Eye (tissue), 1 donor: ENCODE measurements at places on chromosomes 7 and 10.

DNA sequence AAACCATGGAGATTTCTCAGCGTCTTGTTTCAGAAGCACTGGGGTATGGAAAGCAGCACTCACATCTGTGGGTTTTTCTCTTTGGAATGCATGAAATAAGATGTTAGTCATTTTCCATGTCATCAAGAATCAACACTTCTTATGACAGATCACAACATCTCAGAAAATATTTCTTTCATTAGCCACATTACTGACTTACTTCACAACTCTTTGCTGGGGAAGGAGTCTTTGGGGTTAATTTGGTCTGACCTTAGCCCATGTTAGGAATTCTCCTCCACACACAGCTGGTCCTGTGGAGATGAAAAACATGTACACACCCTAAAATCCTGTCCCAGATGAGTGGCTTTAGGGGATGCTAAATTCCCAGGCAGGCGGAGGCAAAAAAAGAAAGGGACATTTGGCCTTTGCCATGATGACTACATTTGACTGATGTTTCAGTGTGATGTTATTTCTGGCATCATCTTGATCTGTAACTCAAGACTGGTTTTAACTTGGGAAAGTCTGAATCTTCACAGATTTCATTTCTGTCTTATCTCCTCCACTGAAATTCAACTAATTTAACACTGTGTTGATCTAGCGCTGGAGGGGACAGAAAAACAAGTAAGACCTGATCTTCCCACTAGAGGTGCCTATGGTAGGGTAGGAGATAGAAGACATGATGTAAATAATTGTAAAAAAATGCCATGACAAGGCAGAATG is 363.2 kb downstream of the PRPF18 start:
- no peak for DNase-seq

DNA sequence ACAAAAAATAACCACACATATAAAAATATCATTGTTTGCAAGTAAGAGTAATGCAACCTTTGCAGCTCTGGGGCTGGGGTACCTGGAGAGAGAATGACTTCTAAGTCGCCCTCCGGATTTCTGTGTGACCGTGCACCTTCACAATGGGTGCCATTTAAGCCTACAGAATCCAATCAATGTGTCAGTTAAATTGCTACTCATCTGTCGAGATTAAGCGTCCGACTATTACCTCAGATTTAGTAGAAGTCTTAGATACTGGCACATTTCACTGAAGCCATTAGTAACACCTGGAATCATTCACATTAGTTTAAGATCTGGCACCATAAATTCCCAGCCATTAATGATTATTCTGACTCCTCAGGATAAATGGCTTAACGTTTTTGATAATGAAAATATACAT is 507.3 kb upstream of the MGMT start:
- no peak for DNase-seq

- DNase-seq = no peak
These were observed 326.9 kb downstream of the GPAM start for GRCh38 chr10:111856631-111857030.

- DNase-seq = peak; percentile 72
These were observed 598 bp downstream of the VIPR2 start for GRCh38 chr7:159143780-159144757.

DNA sequence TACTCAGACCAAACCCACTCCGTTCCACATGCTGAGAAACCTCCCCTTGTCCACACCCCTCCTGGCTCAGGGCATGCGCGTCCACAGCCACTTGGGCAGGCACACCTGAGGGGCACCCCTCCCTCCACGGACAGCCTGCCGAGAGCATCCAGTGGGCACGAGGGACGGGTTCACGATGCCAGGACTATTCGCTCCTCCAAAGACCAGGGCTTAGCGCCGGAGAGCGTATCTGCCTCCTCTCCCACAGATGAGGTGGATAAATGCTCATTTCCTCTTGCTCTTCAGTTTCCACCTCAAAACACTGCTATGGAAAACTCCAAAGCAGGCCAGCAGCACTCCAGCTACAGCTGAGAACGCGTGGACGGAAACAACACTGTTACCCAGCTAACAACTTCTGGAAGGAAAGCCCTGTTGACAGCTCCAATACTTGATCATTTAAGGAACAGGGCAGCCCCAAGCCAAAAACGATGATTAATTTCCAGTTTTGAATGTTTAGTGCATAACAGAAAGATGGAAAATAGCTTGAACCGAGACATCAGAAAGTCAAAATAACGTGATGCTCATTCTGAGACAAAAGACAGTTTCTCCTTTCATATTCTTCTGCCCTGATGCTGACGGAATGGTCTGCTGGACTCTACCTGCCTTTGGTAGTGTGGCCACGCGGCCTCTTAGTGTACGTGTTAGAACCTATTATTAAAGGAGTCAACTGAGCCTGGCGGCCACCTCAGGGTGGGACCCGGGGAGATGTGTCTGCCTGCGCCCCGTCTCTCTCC is 204.7 kb downstream of the DNAJB6 start:
- DNase-seq = no peak
